ENCODE measurements at places on chromosomes 11 and 22.

DNA sequence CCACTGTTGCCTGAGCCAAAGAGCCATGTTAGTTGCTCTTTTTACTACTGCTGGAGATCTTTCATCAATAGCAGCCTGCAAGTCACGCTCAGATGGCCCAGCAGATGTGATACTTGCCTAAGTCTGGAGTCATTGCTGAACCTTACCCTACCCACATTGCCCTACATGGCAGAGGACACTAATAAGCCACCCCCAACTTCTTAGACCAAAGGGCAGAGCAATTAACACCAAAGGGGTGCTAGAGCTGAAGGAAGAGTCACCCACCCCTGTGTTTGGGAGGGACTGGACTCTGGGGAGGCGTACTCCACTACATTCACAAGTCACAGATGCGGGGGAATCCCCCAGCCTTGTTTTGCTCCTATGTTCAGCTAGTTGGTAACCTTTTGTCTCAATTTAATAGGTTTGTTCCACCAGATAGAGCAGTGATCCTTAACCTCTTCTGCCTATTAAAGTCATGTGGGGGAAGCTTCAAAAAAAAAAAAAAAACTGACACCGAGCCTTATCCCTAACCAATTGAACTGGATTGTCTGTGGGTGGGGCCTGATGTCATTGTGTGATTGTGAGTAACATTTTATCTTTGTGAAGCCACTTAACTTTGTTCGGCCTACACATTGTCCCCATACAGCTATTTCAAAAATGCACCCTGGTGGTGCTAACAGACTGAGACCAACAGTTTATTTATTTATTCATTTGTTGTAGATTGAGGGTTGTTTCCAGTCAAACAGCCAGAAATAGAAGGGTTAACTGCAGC is 13.1 kb downstream of the ADM start:
- DNase-seq = no peak

- DNase-seq = no peak
These were observed 6.7 kb upstream of the APOBEC3A start for GRCh38 chr22:38950527-38951295.

DNA sequence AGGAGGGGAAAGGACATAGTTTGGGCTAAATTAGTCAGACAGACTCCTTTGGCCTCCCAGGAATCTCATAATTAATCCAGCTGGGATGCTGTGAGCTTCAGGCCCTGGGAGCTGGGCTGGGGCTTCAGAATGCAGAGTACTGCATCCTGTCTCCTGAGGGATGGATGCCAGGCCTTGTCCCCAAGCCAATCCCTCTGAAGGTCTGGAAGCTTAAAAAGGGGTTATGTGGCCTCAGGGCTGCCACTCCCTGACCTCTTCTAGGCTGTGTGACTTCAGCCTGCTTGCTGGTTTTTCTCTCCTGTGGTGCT is 6.9 kb upstream of the LRRC32 start:
- no peak for DNase-seq

GRCh38 chr11:18794956-18795355 is 3.4 kb upstream of the PTPN5 start:
- no peak for DNase-seq

DNA sequence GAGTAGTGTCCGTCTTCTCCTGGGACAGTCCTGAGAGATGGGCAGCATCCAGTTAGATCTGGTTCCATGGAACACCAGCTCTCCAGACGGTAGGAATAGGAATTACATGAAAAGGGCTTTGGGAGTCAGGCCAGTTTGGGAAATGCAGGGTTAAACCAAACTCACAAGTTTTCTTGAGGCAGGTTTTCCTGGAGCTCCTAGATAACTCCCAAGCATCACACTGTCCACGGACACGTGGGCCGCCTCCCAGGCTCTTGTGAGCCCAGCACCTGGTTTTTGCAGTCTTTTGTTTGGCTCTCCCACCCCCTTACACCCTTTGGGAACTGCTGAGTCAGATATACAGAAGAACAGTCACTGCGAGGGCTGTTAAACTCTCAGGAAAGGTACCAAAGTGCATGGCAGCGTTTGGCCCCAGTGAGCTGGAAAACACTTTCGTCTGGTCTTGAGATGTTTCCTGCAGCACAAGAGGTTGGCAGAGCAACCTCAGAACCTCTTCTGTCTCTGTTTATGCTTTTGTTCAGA is 90.0 kb downstream of the BCR start:
- DNase-seq = no peak

- DNase-seq = no peak
These were observed 21.0 kb downstream of the SLC22A12 start for GRCh38 chr11:64611869-64612646.

DNA sequence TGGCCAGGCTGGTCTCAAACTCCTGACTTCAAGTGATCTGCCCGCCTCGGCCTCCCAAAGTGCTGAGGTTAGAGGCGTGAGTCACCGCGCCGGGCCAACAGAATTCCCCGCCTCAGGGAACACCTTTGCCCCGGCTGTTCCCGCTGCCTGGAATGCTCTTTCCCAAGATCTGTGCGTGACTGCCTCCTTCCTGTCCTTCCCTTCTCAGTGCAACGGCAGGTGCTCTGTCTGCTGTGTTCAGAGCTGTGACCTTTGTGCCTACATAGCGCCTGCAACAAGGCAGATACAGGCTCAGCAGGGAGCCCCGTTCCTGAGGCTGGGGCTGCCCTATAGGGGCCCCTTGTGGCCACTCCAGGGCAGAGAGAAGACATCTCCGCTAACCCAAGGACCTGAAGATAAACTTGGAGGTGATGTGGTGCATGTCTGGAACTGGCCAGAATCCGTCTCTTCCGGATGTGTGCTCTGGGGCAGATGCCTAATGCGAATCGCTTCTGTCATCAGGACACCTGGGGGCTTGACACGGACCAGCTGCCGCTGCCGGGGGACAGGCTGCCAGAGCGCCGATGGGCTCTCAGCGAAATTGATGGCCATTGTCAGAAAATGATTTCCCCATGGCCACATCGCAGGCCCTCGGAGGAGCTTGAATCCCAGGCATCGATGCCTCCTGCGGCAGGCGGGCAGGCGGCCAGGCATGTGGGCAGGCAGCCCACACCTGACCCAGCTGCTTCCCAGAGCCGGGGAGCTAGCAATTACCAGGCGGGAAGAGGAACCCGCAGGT is 43.5 kb upstream of the TCF20 start:
- peak; percentile 36 for DNase-seq

DNA sequence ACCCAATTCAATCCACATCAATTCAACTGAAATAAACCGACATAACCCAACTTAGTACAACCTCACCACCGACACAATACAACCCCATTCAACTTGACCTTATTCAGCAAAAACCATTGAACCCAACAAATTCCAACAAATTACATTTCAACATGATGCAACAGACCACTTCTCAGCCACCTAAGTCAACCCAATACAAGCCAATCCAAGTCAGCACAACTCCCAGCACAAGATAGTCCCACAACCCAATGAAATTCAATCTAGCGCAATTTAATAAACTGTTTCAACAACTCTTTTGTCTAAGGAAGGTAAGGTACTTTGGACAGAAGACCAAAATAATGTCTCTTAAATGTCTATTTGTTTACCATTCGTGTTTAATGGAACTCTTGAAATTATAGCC is 226.0 kb downstream of the MIAT start:
- DNase-seq = no peak

DNA sequence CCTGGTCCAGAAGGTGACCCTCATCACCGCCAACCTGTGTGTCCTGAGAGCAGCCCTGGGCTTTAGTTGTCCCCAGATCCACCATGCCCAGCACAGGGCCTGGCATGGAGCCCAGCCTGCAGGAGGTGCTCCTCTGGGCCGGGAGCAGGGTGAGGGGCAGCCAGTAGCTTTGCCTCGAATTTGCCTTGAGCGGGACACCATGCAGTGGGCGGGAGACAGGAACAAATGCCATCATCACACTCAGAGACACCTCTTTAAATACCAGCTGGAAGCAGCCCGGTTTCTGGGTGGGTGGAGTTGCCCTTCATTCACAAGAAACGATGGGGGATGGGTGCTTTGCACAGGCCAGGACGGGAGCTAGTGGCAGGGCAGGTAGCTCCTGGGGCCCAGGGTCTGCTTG is 19.3 kb downstream of the FLRT1 start:
- no peak for DNase-seq

DNA sequence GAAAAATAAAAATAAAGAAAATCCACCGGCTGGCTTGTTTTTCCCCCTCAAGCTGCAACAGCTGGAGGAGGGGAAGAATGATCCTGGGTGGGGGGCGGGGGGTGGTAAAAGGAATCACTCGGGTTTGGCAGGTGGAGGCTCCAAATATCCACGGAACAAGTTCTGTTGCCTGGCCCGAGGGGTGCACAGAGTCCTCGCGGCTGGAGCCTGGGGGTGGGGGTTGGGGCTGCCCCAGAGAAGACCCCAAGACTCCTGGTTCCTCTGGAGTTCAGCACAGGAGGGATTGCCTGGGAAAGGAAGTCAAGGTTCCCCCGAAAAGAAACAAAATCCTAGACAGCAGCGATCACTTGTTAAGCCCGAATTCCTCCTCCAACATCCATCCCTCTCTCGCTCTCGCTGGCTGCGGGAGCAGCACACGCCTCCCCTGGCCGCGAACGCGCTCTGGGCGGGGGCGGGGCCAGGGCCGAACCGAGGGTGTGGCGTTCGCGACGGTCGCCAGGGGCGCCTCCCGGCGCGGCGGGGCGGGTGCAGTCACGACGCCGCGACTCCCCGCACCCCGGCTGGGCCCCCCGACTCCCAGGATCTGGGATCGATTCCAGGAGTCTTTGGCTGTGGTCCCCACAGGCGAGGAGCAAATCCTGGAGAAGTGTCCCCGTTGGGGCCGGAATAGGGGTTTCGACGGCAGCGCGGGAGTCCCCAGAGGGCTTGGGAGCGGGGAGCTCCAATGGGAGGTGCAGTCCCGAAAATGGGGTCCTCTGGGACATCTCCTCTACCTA is at the start of gene KCNA4:
KCNA4 (minus strand) TSS at position 443 of the 776 bp plus-strand sequence. CDS start 4,352 bp downstream, outside the sequence.
- no peak for DNase-seq

- DNase-seq = no peak
These were observed 33.4 kb downstream of the MICAL3 start for GRCh38 chr22:17990942-17991341.

DNA sequence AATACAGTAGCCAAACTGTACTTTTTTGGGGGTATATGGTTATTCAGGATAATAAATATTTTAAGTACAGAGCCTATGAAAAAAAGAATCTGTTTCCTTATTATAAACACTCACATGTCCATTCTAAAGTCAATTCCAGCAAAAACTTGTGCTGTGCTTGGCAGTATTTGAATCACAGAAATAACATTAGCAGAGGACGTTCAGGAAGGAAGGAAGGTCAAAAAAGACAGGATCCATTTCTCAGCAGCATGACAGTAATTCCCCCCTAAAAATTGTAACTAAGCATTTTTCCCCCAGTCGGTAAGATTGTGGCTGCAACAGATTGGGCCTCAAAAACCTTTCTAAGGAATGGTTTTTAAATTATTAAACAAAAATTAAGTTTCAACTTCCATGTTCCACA is 124.8 kb downstream of the ATG16L2 start:
- DNase-seq = no peak

DNA sequence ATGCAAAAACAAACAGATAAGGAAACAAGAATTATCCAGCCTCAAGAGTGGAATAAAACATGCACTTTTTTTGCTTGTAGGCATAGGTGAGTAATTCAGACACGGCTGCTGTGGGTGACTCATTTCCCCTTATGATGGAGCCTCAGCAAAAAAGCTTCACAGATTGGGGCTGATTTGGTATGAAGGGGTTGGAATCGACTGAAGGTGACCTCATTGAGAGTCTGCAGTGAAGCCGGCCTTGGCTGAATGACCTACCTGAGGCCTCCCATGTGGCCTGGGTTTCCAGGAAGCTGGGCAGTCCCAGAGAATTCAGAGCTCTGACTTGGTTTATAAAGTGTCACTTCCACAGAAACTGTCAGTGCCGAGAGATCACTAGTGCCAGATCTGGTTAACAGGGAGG is 34.2 kb upstream of the VPREB1 start:
- peak; percentile 79 for DNase-seq

GRCh38 chr11:43788421-43788820 is 92.2 kb upstream of the ALKBH3 start:
- DNase-seq = no peak

- DNase-seq = no peak
These were observed 129.0 kb downstream of the TBC1D22A start for GRCh38 chr22:46891382-46891951.

- no peak for DNase-seq
These were observed 839.2 kb downstream of the TBC1D22A start for GRCh38 chr22:47601666-47602065.

DNA sequence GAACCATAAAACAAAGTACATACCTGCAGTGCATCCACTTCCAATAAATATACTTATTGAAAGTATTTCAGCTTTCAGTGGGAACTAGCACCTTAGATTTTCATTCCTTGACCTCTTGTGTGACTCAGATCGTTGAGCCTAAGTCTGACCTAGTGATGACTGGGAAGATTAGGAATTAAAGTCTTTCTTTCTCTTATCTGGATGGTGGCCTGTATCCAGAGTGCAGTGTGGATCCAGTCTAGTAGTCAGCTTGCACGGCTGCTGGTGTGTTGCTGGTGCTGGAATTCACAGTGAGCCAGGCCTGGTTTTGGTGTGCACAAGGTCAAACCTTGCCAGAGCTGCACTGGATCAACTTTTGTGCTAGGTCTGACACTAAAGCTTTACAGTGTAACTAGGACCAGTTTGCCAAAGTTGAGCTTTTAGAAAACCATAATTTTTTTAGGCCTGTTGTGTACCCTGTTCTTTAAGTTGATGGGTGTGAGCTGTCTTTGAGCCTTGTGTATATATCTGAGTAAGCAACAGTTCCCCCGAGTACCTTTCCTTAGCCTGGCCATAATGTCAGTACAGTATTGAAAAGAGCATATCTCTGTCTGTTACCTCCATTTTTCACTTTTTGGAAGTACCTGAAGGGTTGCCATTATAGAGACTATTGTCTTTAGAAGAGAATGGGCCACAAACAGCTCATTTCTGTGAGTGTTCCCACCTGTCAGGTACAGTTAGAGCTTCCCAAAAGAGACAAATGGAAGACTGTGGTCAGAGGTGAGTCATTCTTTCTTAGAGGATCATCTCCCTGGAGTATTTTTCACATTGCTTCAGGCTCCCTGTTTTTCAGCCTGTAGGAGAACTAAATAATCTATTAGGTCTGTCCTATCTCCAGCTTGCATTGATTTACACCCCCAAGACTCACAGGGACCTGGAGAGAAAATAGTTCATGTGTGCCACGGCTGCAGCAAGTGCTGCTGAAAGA is 89.8 kb downstream of the ALX4 start:
- no peak for DNase-seq

All from activated T-cell treated with anti-CD3 and anti-CD28 coated beads, Interleukin-2, amount 50 U/mL, for 72 hours (primary cell).